ENCODE measurements at places on chromosomes 3 and 15. TPM values are rescaled to one million over a fixed set of nuclear protein-coding genes. Genes with fewer than 3 reads are reported as not detected.
A peak's percentile ranks its signal among the peaks of the same experiment; 100 is the strongest.

- DNase-seq, result no peak
- no peaks in the 10 kb centered on the region for H3K36me3 ChIP-seq
- no peak overlapping the region for H3K4me3 ChIP-seq
Observed at GRCh38 chr3:1774597-1774996, 324.1 kb upstream of the CNTN4 start.

Gene TTC21A
- 12.3 TPM for total RNA-seq

DNA sequence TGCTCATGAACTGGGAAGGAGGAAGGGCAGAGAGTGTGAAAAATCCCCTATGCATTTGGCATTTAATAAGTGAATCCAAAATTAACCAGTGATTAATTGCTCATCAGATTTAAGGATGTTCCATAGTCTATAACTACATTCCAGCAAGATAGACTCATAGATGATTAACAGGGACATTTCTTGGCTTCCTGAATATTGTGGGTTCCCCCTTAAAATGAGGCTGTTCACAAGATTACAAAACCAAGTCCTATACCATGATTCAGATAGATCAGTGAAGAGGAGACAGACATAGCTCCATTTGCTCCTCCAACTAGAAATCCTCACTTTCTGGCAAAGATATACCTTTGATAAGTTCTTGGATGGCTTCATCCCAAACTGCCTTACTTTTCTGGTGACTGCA lies 15.4 kb downstream of the RASGRP1 start:
- H3K27me3 ChIP-seq, result no peaks in the 10 kb centered on the region
- no peak overlapping the region for H3K4me3 ChIP-seq
- no peak for DNase-seq
- no peaks in the 10 kb centered on the region for H3K36me3 ChIP-seq
- H3K27ac ChIP-seq, result no peak overlapping the region
- H3K4me1 ChIP-seq, result peaks cover 20% of the 10 kb centered on the region

GRCh38 chr3:13194285-13195209 lies 121.3 kb upstream of the IQSEC1 start:
- no peak overlapping the region for H3K4me3 ChIP-seq
- no peak for DNase-seq
- peaks cover 3% of the 10 kb centered on the region for H3K27me3 ChIP-seq
- H3K36me3 ChIP-seq, result no peaks in the 10 kb centered on the region
- H3K27ac ChIP-seq, result no peak overlapping the region

Gene DNAH12
- total RNA-seq, result 0.29 TPM

- no peak overlapping the region for H3K4me3 ChIP-seq
- no peak for DNase-seq
- H3K4me1 ChIP-seq, result peaks cover 8% of the 10 kb centered on the region
- no peak overlapping the region for H3K27ac ChIP-seq
- H3K27me3 ChIP-seq, result no peaks in the 10 kb centered on the region
Observed at GRCh38 chr15:73691396-73691795, 7.2 kb downstream of the CD276 start.

Gene IGF2BP2
- total RNA-seq, result 191 TPM

Gene B3GALNT1
- 36.0 TPM for total RNA-seq

Gene MNS1
- 2.5 TPM for total RNA-seq

Gene RNF168
- 21.3 TPM for total RNA-seq

DNA sequence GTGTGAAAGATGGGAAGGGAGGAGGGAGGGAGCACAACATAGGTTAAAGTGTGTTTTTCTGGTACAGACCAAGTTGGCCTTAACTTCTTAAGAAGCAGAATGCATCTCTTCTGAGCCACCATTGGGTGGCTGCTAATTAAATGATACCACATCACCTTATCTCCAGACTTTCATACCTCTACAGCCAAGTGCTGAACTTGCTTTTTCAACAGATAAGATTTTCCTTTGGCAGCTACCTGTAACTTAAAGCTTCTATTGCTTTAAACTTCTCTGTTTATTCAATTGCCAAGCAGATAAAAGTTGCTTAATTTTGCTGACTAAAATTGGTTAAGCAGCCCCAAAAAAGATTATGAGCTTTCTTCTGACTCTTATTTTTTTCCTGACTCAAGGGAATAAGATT lies 292.4 kb upstream of the SGO1 start:
- no peaks in the 10 kb centered on the region for H3K27me3 ChIP-seq
- H3K4me1 ChIP-seq, result peaks cover 3% of the 10 kb centered on the region
- no peak overlapping the region for H3K4me3 ChIP-seq
- no peak overlapping the region for H3K27ac ChIP-seq
- no peaks in the 10 kb centered on the region for H3K36me3 ChIP-seq

- H3K27ac ChIP-seq, result no peak overlapping the region
- no peaks in the 10 kb centered on the region for H3K27me3 ChIP-seq
- H3K4me1 ChIP-seq, result peaks cover 2% of the 10 kb centered on the region
- H3K36me3 ChIP-seq, result no peaks in the 10 kb centered on the region
- no peak overlapping the region for H3K4me3 ChIP-seq
Observed at GRCh38 chr3:166425900-166426611, 588.8 kb upstream of the BCHE start.

Gene PHLDB2
- 36.0 TPM for total RNA-seq

DNA sequence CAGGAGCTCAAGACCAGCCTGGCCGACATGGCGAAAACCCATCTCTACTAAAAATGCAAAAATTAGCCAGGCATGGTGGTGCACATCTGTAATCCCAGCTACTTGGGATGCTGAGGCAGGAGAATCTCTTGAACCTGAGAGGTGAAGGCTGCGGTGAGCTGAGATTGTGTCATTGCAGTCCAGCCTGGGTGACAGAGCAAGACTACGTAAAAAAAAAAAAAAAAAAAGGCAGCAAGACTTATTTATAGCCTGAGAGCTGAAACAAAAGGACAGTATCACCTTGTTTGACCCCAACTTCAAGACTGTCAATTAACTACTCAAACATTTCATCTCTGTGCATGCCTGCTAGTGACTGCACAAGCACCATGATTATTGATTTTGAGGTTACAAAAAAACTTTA lies 478.9 kb upstream of the GBE1 start:
- H3K27ac ChIP-seq, result no peak overlapping the region
- DNase-seq, result no peak
- H3K4me1 ChIP-seq, result no peaks in the 10 kb centered on the region
- H3K4me3 ChIP-seq, result no peak overlapping the region
- H3K27me3 ChIP-seq, result no peaks in the 10 kb centered on the region

DNA sequence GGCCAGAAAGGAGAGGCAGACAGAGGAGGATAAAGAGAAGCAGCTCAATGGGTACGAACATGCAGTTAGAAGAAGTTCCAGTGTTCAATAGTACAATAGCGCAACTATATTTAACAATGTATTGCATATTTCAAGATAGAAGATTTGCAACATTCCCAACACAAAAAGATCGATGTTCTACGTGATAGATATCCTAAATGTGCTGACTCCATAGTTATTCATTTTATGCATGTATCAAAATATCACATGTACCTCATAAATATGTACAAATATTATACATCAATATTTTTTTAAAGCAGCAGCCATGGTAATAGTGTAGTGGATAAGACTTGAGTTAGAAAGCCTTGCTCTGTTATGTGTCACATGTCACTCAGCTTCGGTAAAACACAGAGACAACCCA lies 110.2 kb upstream of the ASB14 start:
- no peaks in the 10 kb centered on the region for H3K4me1 ChIP-seq
- DNase-seq, result no peak
- peaks cover 5% of the 10 kb centered on the region for H3K27me3 ChIP-seq

DNA sequence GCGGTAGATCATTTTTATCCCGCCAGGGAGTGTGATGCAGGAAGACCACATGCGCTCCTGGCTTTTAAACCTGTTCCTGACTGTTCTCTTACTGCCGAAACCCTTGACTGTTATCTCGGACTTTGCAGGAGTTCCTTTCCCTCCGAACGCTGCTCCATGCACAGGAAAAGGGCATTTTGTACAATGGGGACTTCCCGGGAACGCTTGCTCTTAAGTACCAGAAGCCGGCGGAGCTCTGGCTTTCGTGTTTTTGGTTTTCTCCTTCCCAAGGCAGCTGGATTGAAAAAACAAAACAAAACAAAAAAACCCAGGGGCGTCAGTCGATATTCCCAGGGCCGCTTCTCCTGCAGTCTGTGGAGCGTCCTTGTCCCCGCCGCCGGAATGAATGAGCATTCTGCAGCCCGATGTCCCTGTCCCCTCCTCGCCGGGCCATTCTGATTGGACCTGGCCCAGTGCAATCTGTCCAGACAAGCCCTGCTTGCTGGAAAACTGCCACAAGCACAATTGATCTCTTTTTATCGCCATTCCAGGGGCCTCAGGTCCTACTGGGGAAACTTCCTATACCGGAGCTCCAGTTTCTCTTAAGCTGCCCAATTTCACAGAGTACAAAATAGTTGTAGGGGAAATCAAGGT lies 44.8 kb downstream of the SLC6A1 start:
- DNase-seq, result no peak
- H3K4me1 ChIP-seq, result no peaks in the 10 kb centered on the region
- peaks cover 62% of the 10 kb centered on the region for H3K27me3 ChIP-seq
- H3K4me3 ChIP-seq, result no peak overlapping the region

DNA sequence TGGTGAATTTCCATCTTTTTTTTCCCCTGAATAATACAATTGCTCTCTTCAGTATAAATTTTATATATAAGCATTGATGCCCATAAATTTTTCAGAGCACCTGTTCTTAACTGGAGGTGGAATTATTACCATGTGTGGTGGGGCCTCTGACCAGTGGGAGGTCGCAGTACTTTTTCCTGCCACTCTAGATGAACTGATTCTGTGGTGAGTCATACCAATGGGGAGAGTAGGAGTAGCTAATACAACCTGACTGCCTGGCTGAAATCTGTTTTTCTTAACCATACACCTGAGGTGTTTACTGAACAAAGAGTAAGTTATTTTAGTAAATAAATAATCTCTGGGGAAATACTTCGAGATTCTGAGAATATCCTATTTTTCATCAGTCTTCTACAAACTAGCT lies 67.2 kb downstream of the UNC13C start:
- no peak overlapping the region for H3K27ac ChIP-seq
- no peak for DNase-seq
- H3K4me1 ChIP-seq, result no peaks in the 10 kb centered on the region
- no peaks in the 10 kb centered on the region for H3K36me3 ChIP-seq
- no peak overlapping the region for H3K4me3 ChIP-seq

Gene RAB6B
- total RNA-seq, result 12.8 TPM

GRCh38 chr3:160129459-160130061 lies 95.7 kb upstream of the C3orf80 start:
- peaks cover 11% of the 10 kb centered on the region for H3K4me1 ChIP-seq
- DNase-seq, result no peak
- H3K27me3 ChIP-seq, result peaks cover 2% of the 10 kb centered on the region

- H3K36me3 ChIP-seq, result no peaks in the 10 kb centered on the region
- DNase-seq, result no peak
- no peak overlapping the region for H3K27ac ChIP-seq
- H3K27me3 ChIP-seq, result no peaks in the 10 kb centered on the region
- H3K4me1 ChIP-seq, result peaks cover 11% of the 10 kb centered on the region
Observed at GRCh38 chr15:34993412-34993811, 5.3 kb upstream of the ZNF770 start.

DNA sequence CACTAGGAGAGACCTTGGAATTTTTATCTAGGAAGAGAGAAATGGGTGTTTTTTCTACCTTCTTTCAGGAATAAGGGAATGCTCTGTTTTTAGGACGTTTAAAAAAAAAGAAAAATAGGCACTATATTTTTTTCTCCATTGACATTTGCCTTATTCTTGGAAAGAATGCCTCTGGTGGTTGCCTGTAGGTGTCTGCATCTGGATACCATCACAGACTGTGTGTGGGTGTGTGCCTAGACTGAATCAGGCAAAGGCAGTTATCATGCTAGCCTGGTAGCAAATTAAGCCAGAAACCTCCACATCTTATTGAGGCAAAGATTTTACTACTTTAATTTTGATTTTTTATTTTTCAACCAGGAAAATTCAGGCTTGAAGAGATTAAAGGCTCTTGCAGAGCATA lies 513.6 kb upstream of the KCNMB2 start:
- no peaks in the 10 kb centered on the region for H3K36me3 ChIP-seq
- H3K27me3 ChIP-seq, result no peaks in the 10 kb centered on the region
- no peaks in the 10 kb centered on the region for H3K4me1 ChIP-seq
- H3K4me3 ChIP-seq, result no peak overlapping the region

- H3K4me3 ChIP-seq, result no peak overlapping the region
- peaks cover 13% of the 10 kb centered on the region for H3K36me3 ChIP-seq
- H3K27me3 ChIP-seq, result peaks cover 4% of the 10 kb centered on the region
- H3K4me1 ChIP-seq, result peaks cover 15% of the 10 kb centered on the region
Observed at GRCh38 chr3:55964491-55964985, 477.4 kb upstream of the WNT5A start.

DNA sequence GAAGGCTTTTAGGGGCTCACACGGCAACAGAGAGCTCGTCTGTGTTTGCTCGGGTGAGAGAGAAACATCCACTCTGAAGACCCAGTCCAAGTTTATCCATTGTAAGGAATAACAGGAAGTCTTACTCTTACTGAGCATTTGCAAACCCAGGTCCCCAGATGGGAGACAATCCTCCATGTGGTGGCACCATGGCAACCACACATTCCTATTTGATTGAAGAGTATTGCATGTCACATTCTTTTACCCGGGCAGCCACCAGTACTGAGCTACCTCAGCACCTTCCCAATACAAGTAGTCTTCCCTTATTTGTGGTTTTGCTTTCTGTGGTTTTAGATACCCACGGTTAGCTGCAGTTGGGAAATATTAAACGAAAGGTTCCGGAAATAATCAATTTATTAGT lies 302.9 kb upstream of the RASGRP1 start:
- no peak overlapping the region for H3K27ac ChIP-seq
- no peaks in the 10 kb centered on the region for H3K27me3 ChIP-seq
- DNase-seq, result no peak
- peaks cover 7% of the 10 kb centered on the region for H3K4me1 ChIP-seq
- no peaks in the 10 kb centered on the region for H3K36me3 ChIP-seq

Gene MITF
- total RNA-seq, result 8.2 TPM

Gene PIERCE2
- 2.2 TPM for total RNA-seq

GRCh38 chr15:96349034-96349856 lies 18.7 kb downstream of the NR2F2 start:
- no peak overlapping the region for H3K4me3 ChIP-seq
- DNase-seq, result no peak
- peaks cover 82% of the 10 kb centered on the region for H3K4me1 ChIP-seq
- H3K27ac ChIP-seq, result peak overlapping the region; percentile 79

Gene XCR1
- not detected for total RNA-seq

DNA sequence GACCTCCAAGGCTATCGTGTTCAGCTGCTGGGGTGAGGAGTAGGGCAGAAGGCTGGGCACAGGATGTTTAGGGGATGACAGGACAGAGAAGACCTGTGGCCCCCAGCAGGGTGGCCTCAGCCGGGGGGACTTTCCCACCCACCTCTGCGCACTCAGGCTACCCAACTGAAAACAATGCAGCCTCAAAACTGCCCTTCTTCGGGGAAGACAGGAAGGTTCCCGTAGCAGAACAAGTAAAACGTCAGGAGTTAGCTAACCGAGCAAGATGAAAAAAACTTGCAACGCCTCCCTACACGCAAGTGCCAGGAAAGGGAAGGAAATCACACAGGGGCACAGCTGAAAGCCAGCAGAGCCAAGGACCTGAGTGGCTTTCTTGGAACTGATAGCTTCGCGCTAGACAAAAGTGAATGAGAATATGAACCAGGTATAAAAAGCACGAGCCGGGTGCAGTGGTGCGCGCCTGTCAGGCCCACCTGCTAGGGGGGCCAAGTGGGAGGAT lies 38.4 kb upstream of the FURIN start:
- no peaks in the 10 kb centered on the region for H3K36me3 ChIP-seq
- no peaks in the 10 kb centered on the region for H3K27me3 ChIP-seq
- no peak for DNase-seq
- no peaks in the 10 kb centered on the region for H3K4me1 ChIP-seq

Measured in mesothelial cell of epicardium (in vitro differentiated cells).